ENCODE measurements at places on chromosomes 12 and 14.

DNA sequence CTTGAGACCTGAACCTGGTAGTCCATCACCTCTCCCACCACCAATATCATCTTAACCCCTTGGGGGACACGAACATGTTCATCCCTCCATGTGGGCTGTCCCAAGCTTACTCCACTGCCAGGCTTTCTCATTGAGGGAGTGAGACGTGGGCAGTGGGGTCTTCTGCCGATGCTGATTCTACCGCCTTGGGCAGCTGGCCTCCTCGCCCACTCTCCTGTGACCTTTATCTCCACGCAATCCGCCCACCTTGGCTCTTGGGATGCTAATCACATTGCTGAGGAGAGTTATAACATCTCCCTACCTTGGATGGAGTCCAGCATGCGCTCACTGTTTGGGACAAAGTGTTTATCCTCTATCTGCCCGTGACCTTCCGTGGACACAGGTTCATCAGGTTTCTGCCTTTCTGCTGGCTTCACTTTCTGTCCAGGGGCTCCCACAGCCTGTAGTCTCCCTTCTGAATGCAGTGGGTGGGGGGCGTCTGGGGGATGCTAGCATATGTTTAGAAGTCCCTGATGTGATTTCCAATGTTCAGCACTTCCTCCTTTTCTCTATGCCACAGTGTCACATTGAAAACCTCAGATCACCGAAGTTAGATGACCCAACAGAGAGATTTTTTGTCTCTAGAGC is 53.2 kb upstream of the ESRRB start:
- DNase-seq: no peak

DNA sequence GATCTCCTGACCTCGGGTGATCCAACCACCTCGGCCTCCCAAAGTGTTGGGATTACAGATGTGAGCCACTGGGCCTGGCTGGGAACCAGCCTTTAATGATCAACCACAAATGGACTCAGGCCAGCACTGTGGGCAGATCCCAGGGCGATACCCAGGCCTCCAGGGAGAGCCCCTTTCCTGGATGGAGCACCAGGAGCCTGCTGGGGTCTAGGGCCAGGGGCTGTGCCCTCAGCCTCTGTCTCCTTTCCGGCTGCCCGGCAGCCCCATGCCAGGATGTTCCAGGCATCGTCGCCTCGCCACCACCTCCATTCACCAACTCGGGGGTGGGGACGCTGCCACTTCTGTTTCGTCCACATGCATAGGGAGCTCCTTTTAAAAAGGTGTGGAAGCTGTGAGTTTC is 2.3 kb downstream of the ADGRD1 start:
- no peak for DNase-seq

DNA sequence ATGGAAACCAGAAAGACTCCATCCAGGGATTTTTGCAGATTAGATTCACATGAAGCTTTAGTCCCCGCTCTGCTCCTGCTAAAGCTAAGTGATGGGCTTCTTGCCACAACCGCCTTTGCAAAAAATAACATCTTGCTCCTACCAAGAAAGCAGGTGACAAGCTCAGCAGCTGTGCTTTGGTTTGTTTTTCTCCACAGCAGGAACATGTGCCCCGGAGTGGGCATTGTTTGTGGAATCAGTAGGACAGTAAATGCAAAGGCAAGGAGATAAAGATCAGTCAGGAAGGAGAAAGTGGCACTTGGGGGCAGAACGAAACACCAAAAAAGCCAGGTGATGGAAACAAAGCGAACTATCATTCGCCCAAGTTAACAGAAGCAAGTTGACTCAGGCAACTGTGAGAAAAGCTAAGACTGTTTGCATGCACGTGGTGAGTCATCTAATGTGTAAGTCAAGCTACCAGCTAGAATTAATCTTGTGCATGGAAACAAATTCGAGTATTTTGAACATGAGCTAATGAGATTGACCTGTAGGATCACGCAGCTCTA is 165.5 kb upstream of the PLXNC1 start:
- DNase-seq: no peak

DNA sequence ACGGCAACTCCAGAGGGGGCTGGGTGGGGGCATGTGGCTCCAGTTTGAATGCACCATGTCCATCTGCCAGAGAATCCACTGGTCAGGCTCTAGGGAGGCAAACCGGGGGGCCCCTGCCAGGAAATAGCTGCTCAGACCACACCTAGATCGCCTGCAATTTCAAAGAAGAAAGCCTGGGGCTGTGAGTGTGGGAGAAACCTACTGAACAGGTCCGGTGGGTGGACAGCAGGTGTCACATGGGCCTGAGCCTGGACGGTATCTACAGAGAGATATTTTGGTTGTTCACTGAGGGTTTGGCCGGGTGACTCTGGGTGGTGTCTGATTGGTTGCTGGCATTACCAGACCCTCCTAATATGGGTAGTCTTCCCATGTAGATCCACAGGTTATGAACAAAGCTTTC is 32.0 kb downstream of the DAO start:
- DNase-seq: no peak

DNA sequence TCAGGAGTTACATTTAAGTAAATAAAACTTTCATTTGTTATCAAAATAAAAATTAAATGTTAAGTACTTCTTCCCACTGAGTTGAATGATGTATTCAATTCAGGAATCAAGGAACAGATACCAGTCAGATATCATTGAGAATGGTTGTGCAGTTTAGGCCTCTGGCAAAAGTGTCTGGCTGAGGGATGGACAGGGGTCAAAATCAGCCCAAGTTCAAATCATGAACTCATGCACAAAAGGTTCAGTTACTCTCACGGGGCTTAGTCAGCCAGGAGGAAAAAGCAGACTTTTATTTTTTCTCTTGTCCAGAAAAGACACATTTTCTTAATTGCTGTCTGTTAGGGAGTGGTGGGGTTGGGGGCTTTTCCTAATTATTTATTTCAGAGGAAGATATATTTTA is 166.3 kb downstream of the RASSF9 start:
- DNase-seq: no peak

DNA sequence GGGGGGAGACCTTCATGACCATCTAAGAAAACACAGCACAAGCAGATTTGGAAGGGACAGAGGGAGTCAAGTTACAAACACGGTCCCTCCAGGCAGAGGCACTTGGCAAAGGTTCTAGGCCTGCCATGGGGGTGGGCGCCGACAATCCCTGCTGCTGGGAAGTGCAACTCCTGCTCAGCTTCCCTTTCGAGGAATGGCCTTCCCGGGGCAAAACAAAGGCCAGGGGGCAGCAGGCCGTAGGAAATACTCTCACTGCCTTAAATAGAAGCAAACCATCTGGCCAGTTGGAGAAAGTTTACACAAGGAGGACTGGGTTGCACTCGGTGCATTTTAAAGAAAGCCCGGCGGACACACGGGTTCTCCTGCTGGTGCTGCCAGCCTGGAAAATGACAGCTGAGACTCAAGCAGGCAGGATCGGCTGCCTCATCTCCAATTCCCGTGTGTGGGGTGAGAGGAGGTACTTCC is 65.8 kb downstream of the ITPK1 start:
- DNase-seq: no peak

DNA sequence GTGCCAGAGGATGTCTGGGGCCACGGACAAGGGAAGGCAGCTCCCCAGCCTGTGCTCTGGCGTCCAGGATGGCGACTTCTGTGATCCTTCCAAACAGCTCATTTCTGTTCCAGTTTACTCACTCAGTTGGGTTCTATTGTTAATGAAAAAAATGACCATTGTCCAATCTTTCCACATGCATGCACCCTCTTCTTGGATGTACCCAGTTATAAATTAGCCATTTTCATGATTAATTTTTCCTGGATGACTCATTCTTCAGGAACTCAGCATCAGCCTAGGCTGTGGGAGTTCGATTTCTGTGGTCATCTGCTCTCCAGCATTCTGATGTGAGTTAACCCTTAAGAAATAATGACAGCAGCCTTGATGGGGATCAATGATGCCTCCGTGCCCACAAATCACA is 926.8 kb downstream of the BCL11B start:
- no peak for DNase-seq

DNA sequence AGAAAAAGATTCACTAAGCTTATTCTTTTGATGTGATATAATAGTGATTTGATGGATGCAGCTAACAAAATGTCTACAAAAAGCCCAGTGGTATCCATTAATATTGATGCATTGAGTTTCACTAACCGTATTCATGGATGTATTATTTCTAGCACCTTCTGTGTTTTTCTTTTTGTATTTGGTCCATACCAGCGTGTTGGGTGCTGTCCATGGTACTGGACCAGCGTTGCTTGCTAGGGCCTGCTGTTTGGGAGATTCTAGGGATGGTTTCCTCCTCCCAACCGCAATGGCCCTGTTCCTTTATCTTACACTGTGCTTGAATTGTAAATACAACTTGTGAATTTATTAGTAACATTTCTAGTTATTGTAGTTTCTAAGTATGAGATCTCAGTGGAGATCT is 31.7 kb downstream of the ANO4 start:
- DNase-seq: no peak

DNA sequence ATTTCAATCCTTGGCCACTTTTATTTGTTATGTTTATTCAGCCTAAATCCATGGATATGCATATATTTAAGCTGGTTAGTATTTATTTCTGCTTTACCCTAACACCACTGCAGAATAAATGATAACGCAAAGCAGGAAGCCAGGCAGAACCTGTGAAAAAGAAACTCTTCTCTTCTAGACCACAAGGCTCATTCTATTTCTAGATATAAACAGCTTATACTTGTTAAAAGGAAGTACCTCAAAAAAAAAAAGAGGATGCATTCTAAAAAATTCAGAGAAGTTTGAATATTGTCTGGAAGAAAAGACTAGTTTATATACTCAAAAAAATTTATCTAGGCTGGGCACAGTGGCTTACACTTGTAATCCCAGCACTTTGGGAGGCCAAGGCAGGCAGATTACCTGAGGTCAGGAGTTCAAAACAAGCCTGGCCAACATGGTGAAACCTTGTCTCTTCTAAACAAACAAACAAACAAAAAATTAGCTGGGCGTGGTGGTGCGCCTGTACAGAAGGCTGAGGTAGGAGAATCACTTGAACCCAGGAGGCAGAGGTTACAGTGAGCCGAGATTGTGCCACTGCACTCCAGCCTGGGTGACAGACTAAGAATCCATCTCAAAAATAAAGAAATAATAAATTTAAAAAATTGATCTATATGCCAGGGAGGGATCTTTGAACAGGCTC is 55.8 kb downstream of the GALNT4 start:
- DNase-seq: no peak

GRCh38 chr12:116804051-116804450 is 65.9 kb downstream of the RNFT2 start:
- no peak for DNase-seq

GRCh38 chr14:105600939-105601359 is 74.6 kb downstream of the TMEM121 start:
- no peak for DNase-seq

DNA sequence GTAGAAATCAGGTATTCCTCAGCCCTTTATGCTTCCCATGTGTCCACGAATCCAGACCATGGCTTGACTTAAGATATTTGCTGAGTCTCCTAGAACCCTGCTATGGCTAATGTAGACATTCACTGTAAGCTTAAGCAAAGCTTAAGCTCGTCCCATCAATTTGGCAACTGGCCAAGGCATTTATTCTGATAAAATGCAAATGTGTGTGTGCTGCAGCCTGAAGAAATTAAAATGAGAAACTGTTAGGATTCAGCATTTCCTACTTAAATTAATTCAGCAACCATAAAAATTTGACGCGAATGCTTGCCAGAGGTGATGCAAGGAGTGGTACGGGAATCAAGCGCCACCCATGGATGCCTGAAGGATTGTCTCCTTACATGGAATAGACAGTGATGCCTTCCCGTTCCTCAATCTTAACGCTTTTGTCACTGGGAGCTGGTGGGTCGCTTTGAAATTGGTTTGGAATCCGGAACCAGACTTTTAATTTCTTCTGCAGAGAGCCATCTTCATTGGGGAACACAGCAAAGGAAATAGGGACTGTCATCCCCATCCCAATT is 13.2 kb downstream of the HEBP1 start:
- no peak for DNase-seq

GRCh38 chr12:49019443-49020324 is 1.1 kb upstream of the PRKAG1 start:
- no peak for DNase-seq

GRCh38 chr12:43029971-43030370 is 440.4 kb upstream of the PRICKLE1 start:
- no peak for DNase-seq

- no peak for DNase-seq
Observed at GRCh38 chr14:91048676-91049075, 11.8 kb downstream of the RPS6KA5 start.

DNA sequence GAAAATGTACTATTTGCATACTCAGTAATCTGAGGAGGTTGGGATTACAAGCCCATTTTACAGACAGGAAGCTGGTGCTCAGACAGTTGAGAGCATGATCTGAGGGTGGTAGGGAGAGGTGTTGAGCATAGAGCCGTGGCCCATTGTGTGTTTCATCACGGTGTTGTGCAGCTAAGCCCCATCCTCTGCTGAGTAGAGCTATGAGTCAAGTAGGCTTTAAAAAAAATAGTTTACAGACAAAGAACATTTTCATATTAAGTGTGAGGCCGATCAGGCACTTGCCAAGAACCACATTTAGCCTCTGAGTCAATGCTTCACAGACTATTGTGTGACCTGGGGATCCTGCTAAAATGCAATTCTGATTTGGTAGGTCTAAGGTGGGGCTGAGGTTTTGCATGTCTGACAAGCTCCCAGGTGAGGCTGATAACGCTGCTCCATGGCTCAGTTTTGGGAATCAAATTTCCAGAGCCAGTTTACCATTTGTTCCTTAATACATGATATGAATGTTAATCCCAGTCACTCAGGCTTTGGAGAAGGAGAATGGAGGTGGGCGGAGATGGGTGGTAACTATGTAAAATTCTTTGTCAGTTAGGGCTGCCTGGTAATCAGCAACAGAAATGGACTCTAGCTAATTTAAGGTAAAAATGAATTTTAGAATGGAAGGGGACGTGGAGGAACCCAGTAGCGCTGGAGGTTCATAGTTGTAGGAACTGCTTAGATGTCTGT is 22.2 kb downstream of the ZNF664 start:
- no peak for DNase-seq

DNA sequence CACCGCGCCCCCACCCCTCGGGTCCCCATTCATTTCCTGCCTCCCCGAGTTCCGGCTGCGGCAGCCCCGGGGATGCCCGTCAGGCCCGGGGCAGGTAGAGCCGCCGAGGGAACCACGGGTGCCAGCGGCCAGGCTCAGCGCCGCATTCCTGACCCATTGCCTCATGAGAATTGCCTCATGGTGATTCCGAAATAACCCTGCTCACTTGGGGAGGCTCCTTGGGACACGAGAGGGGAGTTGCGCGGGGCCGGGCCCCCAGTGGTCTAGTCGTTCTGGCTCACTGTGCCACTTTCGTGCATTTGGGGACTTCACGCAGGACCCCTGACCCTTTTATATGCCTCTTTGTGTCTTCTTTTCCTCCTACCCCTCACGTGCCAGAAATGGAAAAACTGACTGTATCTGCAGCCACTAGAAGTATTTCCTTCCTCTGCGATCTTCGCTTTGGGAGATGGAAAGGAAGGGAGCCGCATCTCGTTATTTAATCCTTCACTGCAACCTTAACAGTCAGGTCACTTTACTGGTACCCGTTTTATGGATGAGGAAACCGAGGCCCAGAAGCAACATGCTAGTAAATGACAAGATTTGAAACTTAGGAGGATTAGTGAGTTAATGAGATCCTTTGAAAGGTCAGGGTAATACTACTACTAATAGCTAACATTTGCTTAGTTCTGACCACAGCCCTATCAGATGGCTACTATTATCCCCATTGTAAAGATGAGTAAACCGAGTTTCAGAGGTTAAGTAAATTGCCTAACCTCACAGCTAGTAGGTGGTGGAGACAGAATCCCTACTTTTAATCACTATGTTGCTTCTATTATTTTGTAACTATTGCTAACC is 768 bp downstream of the PTPN11 start:
- DNase-seq: no peak

Measured in NCI-H1436 treated with DMSO at 0.1 percent for 48 hours (cell line).